Hematopoietic multipotent progenitor cell treated with erythropoietin and hydrocortisone succinate and interleukin-3 and kit ligand, for 17 days (in vitro differentiated cells): ENCODE measurements at places on chromosomes 13 and 19.
A peak's percentile ranks its signal among the peaks of the same experiment; 100 is the strongest.

DNA sequence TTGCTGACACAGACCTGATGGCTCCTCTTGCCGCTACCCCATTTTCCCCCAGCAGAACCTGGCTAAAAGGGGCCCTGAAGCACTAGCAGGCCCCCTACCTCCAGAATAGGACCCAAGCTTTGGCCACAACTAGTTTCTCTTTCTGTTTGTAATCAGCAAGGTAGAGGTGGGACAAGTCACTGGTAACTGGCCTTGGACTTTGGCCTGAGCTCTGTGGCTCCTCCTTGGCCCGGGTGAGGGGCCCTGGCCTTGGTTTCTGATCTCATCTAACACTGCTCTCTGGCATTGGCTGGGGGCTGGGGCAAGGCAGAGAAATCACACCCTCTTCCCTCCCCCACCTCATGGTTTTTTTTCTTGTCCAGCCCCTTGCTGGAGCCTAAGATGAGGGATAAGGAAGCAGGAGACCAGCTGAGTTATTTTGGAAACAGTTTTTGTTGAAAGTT is 2.1 kb downstream of the CALM3 start:
- no peak for DNase-seq

- peak; percentile 82 for DNase-seq
These were observed 7.8 kb upstream of the SERTAD1 start for GRCh38 chr19:40433391-40434216.

- no peak for DNase-seq
These were observed 55.9 kb upstream of the SERP2 start for GRCh38 chr13:44317752-44318151.

GRCh38 chr13:84265257-84265764 is 383.0 kb upstream of the SLITRK1 start:
- DNase-seq, result no peak

GRCh38 chr13:92355213-92355612 is 871.4 kb upstream of the GPC6 start:
- DNase-seq, result no peak

- DNase-seq, result peak; percentile 87
These were observed at the start of gene ZNF700 for GRCh38 chr19:11924886-11925650. ZNF700 (plus strand) TSS chr19:11925107; CDS start chr19:11925211, 104 bp downstream.

DNA sequence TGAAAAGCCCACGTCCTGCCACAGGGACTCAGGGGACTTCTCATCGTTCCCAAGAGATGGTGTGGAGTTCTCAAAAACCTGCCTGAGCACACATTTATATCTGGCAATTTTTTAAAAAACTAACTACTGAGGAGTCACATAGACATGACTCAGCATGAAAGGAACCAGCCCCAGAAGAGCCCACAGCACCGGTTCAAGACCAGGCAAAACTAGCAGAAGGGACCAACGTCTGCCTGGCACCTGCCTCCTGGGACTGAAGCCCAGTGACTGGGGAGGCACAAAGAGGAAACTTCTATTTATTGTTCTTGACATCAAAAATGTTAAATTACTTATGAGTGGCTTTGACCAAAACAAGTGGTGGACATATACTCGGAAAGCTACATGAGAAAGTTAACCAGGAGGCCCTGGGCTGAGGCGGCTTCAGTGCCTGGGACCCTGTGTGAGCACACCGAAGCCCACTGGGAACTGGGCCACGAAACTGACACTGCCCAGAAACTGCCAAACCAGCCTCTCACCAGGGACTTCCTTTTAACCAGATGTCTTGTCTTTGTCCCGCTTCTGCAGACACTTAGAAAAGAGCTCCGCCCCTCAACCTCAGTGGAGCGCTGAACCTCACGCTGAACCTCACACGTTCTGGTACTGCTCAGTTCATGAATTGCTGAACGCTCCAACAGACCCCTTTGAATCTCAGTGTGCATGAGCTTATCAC is 25.7 kb downstream of the C13orf46 start:
- DNase-seq, result no peak

- no peak for DNase-seq
These were observed 3.0 kb upstream of the CYP4F12 start for GRCh38 chr19:15669891-15670290.

- DNase-seq, result no peak
These were observed 32.2 kb downstream of the RFX2 start for GRCh38 chr19:6078068-6078467.

GRCh38 chr19:21028969-21029268 is 8.5 kb downstream of the ZNF430 start:
- no peak for DNase-seq

DNA sequence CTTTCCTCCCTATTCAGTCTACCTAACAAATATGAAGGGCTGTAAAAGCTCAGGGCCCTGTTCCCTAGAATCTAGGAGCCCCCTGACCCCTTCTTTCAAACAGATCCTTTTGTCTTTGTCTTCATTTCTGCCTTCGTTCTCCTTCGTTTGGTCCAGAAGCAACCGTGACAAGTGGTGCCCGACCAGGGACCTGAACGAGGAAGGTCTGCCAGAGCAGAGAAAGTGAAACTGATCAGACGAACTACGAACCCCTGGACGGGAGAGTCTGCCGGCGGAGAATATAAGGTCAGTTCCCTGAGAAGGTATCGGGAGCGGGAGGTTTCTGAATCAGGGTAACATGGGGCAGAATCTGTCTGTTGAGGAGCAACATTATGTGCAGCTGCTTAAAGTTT is 751 bp downstream of the ERVK3-1 start:
- no peak for DNase-seq

GRCh38 chr19:33329736-33330135 is 27.4 kb upstream of the CEBPA start:
- no peak for DNase-seq

- DNase-seq, result no peak
These were observed 60.0 kb upstream of the WDFY2 start for GRCh38 chr13:51524312-51524711.

DNA sequence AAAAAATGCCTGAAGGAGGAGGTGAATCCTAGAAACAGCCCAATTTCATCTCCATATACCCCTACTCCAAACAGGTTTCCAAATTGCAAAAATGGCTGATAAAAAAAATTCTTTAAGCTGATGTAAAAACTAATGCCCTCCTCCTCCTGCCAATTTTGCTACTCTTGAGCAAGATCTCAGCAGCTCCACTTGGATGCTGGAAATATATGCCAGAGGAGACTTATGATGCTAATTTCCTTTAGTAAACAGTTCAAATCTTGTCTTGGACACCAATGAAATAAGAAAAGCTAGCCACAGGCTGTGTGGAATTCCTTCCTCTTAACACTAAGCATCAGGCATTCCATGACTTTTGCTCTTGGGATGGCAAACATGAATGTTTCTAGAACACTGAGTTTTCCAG is 67.5 kb downstream of the INSR start:
- DNase-seq, result no peak

DNA sequence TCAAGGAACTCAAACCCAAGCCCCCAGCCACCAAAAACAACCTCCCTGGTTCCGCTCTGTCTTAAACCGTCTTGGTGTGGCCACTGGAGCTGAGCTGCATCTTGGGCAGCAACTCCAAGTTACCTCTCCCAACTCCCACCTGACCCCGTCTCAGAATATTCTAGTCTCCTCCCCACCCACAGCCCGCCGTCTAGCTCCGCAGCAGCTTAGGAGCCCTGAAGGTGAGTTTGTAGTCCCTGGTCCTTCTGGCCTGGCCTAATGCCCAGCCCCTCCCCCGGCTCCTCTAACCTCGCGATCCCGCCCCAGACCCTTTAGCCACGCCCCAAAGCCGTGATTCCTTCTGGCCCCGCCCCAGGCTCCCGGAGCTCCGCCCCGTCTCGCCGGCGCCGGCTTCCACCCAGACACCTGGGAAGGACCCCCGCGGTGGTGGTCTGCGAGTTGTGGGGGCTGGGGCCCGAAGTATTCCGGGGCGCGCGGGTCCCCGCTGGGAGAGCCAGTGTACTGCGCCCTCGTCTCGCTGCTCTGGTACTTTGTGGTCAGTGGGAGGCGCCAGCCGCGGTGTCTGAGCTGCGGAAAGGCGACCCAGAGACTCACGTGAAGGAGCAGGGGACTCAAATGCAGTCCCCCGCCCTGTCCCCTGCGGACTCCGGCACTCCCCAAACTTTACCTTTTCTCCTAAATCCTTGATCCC is 2.5 kb upstream of the LHB start:
- no peak for DNase-seq

DNA sequence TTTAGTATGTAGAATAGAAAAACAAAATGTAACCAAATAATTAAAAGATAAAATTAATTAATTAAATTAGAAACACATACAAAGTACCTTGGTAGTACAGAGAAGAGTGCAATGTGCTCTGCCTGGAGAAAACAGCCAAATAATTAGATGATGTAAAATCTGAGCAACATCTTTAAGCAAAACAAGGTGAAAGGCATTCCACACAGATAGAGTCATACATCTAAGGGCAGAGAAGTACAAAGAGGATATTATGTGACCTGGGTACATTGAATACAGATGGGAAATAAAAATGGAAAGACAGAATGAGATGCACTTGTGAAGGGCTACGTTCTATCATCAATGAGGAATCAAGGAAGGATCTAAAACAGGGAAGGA is 25.2 kb upstream of the FNDC3A start:
- no peak for DNase-seq

DNA sequence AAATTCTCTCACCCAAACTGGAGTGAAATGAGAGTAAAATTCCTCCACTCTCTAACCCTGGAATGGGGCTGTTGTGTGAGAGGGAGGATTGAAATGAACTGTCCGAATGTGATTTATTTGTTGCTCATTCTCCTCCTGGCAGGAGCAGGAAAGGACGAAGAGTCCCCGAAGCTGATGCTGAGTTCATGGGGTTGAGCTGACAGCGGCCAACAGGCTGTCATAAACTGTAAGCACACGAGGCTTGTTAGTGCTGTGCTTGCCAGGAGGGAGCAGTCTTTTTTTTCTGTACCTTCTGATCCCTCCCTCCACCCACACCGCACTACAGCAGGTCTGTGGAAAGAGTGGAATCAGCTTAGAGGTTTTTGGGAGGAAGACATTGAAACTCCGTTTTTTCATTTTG is 33.1 kb upstream of the ZNF331 start:
- DNase-seq, result no peak
